ENCODE measurements at places on chromosomes 5 and 9.
A peak's percentile ranks its signal among the peaks of the same experiment; 100 is the strongest.

DNA sequence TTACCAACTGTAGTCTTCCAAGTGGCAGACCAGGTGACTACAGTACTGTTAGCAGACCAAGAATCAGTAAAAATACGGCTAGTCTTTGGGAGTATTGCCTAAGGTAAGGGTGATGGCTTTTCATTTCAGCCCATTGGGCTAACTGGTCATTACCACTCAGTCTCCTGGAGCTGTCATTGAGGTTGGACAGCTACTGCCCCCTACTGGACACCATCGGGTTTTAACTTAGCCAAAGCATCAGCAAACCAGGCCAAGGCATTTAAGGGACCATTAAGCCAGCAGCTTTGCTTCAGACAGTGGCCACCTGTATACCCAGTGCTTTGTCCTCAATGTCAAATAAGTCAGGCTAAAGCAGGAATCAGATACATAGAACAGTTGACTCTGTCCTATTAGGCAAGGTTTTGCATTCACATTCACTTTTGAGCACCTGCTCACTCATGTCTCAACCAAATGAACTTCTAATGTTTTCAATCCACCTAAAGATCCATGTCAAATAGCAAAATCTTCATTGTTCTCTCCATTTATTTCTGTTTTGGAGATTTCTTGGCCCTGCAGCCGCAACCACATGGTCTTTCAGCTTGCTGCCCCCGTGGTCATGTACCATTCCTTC, 117.2 kb downstream of the INVS start:
- peak; percentile 5 for DNase-seq

DNA sequence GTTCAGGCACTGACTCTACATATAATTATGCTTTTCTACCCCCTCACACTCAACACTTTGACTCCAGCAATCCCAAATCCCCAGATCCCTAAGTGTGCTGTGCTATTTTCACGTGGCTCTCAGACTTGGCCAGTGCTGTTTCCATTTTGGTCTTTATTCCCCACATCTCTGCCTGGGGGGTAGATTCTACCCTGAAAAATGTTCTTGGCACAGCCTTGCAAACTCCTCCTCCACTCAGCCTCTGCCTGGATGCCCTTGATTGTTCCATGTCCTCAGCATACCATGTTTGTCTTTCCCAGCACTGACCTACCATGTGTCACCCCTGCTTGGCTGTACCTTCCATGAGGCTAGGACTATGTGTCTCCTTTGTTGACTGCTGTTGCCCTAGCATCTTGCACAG, 43.0 kb downstream of the FXN start:
- no peak for DNase-seq

GRCh38 chr9:75372499-75373268, 284.4 kb downstream of the OSTF1 start:
- DNase-seq, result no peak

GRCh38 chr5:128722551-128722950, 184.5 kb upstream of the FBN2 start:
- no peak for DNase-seq

DNA sequence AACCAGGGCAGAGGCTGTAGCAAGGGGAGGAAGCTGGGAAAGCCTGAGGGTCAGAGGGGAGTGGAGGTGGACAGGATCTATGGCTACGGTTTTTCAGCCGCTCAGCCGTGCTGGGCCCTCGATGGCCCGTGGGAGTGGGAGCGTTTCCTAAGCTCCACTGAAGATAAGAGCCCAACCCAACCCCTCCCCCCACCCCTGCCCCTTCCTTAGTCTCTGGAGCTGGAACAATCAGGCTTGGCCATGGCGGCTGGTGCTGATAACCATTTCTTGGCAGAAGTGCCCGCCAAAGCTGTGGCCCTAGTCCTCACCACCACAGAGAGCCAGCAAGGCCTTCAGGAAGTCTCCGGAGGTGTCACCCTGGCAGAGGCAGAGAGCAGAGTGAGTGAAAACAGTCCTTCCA, 20.3 kb upstream of the TNIP1 start:
- no peak for DNase-seq

- no peak for DNase-seq
These were observed 192.0 kb downstream of the ADAMTSL1 start for GRCh38 chr9:18665947-18666346.

GRCh38 chr9:96062031-96062430, 186.5 kb downstream of the ERCC6L2 start:
- DNase-seq, result no peak

DNA sequence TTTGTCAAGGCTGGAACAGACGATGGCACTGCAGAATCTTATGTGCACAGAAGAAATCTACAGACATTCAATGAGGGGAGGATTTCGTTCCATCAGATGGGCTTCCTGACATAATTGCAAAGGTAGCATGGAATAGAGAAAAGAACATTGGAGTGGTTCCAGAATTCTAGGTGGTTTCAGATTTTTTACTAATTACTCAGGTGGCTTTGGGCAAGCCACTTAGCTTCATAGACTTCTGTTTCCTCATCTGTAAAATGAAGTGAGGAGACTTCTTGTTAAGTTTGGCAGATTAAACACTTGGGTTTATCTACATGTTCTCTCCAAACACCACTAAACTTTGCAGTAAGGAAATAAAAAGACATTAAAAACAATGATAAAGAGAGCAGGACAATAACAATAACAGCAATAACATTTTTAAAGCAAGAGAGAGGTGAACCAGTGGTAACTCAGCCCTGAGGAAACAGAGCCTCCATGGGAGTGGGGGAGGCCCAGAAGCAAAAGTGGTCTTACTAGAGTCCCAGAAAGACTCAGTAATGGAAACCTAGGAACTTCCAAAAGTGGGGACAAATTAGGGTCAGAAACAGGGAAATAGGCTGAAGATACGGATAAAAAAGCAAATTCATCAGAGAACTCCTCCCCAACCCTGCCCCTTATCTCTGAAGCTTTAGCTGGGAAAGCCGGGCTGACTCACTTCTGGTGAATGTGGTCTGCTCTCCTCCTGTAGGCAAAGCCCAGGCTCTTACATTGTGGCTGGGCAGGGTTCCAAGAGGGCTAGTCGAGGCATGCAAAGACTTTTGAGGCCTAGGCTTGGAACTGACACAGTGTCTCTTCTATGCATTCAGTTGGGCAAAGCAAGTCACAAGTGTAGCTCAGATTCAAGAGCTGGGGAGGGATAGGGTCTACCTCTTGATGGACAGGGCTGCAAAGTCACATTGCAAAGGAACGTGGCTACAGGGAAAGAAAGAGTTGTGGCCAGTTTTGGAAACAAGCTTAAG, 11.8 kb upstream of the ACTBL2 start:
- peak; percentile 87 for DNase-seq

DNA sequence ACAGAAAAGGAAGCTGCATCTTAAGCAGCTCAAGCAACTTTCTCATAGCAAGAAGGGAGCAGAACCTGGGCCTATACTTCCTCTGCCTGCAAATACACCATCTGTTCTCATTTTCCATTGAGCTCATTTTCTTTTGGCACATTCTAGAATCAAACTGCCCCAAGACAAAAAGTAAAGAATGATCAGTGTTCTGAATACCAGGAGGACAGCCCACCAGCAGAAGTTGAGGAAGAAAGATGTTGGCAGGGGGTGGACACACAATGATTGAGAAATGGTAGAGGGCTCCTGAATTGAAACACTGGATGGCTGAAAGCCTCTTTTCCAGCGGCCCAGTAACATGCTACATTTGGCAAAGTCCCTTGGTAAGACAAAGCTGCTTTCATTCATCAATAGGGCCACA, 171.8 kb downstream of the MED10 start:
- no peak for DNase-seq

Measured in Caki2 (cell line).